ENCODE measurements at places on chromosomes 7 and 10.

DNA sequence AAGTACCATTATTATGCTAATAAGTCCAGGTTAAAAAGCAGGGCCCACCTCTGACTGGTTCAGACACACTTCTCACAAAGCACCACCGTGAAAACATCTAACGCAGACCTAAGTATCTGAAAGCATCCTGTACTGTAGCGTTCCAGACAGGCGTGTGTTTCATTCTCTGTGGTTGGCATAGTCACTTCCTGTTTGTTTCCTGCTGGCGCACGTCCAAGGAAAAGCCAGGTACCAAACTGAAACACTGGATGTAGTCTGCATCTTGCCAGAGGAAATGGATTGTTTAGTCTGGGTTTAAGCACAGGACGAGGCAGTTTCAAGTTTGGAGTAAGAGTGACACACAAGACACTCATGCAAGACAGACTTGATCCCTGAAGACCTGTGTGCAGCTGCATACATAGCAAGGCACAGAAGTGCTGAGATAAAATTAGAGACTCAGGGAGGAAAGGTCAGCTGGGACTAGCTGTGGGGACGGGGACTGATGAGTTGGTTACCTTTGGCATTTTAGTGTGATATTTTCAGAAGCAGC lies 23.3 kb downstream of the BPGM start:
- no peak for DNase-seq

GRCh38 chr7:43750016-43750887 lies 8.2 kb upstream of the BLVRA start:
- peak; percentile 29 for DNase-seq

- no peak for DNase-seq
Measured at GRCh38 chr7:11843113-11843765, 11.2 kb upstream of the THSD7A start.

GRCh38 chr7:26856176-26856985 lies 8.0 kb downstream of the SKAP2 start:
- no peak for DNase-seq

GRCh38 chr10:127157506-127158200 lies 38.7 kb downstream of the INSYN2A start:
- no peak for DNase-seq

DNA sequence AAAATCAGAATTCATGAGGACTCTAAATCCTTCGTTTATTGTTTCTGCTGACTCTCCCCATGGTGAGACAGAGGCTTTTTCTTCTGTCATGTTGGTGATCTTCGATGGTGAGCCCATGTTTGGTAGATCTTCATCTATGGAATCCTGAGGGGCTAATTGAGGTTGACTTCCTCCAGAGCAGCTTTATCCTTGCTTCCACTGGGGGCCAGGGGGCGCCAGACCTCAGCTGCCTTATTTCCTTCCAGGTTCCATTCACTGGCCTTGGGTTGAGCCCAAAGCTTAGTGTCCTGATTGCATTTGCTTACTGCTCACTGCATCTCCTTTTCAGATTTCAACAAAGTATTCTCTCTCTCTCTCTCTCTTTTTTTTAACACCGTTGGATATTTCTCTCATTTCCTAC lies 80.7 kb downstream of the GCC1 start:
- no peak for DNase-seq

DNA sequence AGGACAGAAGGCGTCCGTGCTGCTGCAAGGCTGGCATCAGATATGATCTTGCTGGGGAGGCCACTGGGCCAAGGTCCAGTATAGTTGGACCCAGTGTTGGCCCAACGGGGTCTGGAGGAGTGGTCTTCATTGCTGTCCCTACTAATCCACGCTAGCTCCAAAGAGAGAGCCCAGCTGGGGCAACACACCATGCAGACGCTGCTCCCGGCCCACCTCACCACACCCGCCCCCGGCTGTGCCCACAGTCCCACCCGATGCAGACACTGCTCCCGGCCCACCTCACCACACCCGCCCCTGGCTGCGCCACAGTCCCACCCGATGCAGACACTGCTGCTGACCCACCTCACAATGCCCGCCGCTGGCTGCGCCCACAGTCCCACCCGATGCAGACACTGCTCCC lies 121.5 kb downstream of the VIPR2 start:
- DNase-seq, result no peak

- no peak for DNase-seq
Measured at GRCh38 chr7:94429153-94429552, 34.5 kb downstream of the COL1A2 start.
